ENCODE measurements at places on chromosomes 6 and 20.

- no peak for DNase-seq
Observed at GRCh38 chr6:113338644-113339043, 518.5 kb upstream of the MARCKS start.

DNA sequence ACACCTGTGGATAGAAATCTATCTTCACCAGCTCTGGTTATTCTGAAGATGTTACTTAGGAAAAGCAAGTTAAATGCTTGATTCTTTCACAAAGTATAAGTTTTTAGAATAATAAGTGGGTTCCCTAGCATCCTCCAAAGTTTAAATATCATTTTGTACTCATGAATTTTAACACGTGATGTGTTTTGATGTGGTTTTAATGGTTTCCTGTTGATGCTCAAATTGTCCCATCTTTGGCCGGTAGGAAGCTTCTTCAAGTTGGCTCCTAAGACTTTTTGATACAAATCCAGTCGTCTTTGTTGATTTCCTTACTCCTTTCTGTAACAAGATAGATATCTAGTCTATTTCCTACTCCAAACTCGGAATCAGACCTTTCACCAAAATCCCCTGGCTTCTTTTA lies 94.5 kb upstream of the STXBP5 start:
- no peak for DNase-seq

DNA sequence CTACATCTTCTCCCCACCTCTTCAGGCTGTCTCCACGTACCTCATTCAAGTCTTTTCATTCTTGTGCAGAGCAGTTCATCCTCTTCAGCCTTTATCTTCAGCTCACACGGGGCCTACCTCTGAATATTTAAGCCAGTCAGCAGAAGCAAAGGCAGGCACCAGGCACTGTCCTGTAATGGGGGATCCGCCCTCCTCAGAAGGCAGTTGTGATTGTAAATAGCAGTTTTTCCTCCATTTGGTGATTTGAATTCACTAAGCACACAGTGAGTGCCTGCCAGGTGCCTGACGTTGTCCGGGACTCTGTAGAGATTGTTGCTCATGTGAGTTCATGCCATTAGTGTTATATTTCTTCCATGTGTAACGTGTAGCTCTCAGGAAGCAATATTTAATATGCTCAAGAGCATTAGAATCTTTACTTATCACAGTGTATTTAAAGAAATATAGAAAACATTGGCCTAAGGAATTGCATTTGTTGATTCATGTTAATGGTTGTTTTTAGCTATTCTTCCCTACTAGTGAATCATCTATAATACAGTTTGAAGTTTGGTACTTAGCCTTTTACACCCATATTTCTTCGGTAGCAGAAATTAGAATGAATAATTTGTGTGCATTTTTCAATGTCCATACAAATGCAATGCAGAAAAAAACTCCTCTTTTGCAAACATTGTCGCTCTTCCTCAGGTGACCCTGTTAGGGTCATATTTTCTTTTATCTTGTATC lies 17.9 kb downstream of the BPHL start:
- no peak for DNase-seq

DNA sequence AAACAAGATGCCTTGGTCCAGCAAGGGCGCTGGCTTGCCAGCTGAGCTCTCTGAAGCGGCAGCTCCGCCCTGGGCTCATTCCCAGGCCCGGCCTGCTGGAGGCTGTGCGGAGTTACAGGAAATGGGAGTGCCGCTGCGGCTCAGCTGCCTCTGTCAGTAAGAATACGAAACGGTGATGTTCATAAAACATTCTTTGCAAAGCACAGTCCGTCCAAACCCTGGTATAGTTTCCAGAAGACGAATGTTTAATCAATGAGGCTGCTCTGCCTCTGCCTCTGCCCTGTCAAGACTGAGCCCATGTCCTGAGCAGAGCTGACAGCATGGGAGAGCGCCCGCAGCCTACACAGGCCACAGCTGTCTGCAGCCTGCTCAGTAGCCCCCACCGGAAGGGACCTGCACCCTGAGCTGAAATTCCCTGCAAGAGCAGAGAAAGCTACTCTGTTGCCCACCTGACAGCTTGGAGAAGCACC lies 153.3 kb upstream of the SNX9 start:
- DNase-seq: no peak

DNA sequence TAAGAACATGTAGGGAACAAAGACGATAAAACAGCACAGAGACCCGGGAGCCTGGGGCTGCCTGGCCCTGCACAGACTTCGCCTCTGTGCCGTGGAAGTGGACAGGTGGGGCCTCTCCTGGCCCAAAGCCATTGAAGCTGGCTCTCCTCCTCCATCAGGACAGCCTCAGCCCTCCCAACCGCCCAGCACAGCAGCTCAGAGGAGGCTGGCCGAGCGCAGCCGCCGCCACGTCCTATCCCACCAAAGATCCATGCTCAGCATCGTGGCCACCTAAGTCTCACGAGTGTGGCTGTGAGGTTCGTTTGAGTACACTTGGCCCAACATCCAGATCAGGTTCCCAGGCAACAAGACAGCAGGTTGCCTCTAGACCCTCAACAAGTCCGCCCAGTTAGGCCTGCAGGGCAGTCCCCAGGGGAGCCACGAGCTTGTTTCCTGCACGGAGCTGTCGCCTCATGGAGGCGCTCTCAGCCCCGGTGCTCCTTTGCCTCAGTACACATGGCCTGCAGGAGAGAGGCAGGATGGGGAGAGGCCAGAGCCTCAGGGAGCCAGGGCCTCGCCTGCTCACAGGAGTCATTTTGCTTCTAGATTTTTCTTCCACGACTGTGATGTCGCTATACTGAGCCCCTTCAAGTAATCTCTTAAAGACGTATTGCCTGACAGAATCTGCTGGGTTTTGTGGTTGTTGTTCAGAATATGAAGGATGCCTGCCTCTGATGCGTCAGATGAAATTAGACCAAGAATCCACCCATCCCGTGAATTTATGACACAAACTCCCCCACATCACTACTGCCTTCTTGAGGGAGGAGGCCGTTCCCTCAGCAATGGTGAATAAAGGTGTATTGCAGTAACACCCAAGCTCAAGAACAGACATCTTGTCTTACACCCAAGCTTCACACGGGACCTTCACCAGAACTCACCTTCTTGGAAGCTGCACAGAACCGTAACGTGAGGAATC lies 102.7 kb downstream of the RNASET2 start:
- DNase-seq: no peak

GRCh38 chr6:16832721-16833120 lies 71.5 kb upstream of the ATXN1 start:
- no peak for DNase-seq

DNA sequence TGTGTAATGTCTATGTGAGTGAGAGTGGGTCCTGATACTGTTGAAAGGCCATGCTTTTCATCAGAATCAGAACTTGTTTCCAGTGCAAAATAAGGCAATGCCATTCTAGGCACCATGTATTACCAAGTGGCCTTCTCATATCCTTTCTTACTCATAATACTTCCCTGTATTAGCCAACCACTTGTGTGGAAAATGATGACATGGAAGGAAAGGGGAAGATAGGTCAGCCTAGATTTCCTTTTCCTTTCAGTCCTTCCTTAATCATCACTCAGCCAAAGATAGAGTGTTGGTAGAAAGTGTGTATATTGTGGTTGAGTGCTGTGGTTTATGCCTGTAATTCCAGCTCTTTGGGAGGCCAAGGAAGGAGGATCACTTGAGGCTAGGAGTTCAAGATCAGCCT lies 158.6 kb upstream of the PREP start:
- DNase-seq: no peak

- no peak for DNase-seq
Observed at GRCh38 chr20:57242414-57242813, 24.0 kb downstream of the BMP7 start.

- no peak for DNase-seq
Observed at GRCh38 chr6:104226790-104227446, 632.8 kb downstream of the HACE1 start.

DNA sequence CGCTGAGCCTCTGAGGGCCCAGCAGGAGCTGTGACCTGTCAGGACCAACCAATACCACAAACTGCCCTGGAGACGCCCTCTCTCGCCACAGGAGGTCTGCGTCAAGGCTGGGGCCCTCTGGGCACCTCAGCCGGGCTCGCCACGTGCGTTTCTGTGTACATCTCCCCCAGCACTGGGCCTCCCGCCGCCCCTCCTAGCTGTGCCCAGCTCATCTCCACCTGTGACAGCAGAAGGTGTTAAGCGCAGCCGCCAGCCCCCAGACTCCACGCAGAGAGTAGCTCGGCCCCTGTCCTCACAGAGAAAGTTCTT lies 91.4 kb downstream of the TAF4 start:
- no peak for DNase-seq

- DNase-seq: no peak
Observed at GRCh38 chr6:586553-586952, 70.3 kb downstream of the HUS1B start.

DNA sequence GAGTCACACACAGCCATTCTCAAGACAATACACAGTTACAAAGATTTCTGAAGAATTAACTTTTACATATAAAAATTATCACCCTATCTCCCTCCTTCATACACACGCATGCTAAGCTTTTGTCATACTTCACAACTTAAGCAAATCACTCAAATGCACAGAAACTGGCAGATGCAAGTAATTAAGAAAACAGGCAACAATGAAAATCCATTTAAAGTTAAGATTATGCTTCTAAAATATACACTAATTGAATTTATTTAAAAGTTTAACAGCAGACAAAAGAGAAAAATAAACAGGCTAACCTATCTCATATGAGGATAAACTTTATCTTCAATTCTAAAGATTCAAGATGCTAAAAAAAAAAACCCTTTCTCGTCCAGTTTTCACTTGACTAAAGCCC lies 68.4 kb downstream of the DST start:
- DNase-seq: no peak

GRCh38 chr6:125658136-125658535 lies 91.3 kb upstream of the HEY2 start:
- DNase-seq: no peak

DNA sequence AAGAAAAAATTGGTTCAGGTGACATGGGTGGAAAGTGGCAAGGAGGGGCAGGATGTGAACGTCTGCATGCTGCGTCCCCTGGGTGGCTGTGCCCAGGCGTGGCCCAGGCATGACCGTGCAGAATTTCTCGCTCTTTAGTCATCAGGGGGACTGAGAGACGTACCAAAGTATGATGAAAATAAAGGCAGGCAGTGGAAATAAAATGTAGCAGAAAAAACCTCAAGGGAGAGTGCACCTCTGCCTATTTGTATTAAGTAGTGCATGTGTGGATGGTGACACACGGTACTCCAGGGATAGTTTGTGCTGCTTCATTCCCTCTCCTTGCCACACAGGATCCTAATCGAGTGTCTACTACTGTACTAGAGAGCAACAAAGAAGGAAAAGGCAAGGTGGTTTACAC lies 81.1 kb downstream of the ATP9A start:
- no peak for DNase-seq

GRCh38 chr6:6790891-6791290 lies 202.4 kb downstream of the LY86 start:
- DNase-seq: no peak

GRCh38 chr20:40606660-40607059 lies 82.4 kb downstream of the MAFB start:
- no peak for DNase-seq

GRCh38 chr20:21712443-21713059 lies 7.1 kb downstream of the PAX1 start:
- no peak for DNase-seq

- DNase-seq: peak; percentile 65
Observed at GRCh38 chr6:52663120-52663935, 7.6 kb upstream of the TMEM14A start.

DNA sequence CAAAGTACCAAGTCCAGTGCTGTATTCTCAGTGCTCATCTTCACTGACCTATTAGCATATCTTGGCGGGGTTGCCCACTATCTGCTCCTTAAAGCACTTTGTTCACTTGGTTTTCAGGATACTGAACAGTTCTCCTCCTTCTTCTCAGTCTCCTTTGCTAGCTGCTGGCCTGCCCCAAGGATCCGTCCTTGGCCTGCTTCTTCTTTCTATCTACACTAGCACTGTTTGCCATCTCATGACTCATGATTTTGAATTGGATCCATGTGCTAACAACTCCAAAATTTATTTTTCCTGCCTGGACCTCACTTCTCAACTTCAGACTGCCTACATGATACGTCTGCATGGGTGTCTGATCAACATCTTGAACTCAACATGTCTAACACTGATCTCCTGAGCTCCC lies 15.5 kb downstream of the TPD52L1 start:
- no peak for DNase-seq

DNA sequence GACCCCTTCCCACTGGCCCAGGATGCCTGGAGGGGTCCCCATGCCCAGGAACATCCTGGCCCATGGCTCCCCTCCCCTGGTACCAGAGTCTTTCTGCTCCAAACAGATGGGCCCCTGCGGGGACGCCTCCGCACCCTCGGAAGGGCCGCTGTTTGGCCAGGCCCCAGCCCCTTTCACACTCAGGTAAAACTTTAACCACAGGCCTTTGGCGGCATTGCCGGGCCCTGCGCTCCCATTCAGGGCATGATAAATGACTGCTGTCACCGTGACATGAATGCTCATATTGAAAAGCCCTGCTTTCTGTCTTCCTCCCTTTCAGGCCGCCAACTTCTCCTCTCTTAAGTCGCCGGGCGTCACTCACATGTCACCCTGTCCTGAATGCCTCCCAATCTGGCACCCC lies 141.5 kb upstream of the TOP1 start:
- DNase-seq: no peak

DNA sequence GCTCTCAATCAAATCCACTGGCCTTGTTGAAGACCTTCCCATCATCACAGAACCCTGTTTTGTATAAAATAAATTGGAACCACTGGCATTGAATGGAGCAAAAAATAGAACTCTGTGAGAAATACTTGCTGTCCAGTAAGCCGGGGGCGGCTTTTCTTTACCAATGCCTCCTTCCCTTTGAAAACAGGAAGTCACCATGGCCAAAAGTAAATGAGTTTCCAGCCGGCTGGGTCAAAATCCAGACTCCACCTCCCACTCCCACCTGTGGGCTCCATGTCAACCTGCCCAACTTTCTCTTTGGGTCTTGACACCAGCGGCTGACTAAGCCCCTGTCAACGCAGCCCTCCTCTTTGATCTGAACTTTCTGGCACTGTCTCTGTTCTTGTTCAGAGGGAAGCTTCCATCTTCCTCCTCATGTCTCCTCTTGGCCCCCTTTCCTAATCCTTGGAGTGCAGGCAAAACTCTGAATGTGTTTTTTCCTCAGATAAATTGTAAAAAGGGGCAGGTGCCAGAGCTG lies 95.2 kb downstream of the TFAP2C start:
- DNase-seq: no peak

GRCh38 chr6:148289153-148289552 lies 53.5 kb upstream of the SASH1 start:
- DNase-seq: no peak

DNA sequence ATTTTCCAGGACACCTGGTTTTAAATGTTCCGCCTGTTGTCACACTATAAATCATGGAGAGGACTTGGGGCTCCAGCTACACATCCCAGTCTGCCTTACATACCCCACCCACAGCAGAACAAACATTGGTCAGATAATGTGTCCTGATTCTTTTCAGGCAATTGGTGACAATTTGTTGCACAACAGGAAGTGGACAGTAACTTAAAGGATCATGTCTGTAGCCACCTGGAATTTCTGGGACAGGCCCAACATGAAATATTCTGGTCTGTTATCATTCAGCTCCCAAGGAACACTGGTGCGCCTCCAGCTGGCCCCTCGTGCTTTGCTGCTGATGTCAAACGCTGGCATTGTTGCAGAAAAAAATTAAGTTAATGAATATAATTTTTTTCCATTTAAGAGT lies 117.2 kb downstream of the SOBP start:
- no peak for DNase-seq

Data from stimulated activated CD4-positive, alpha-beta T cell treated with anti-CD3 and anti-CD28 coated beads, Interleukin-4, amount 100 ng/mL, for 24 hours (primary cell).